Gastrocnemius medialis (tissue), 4 donors: ENCODE measurements at places on chromosomes 11 and 22.

DNA sequence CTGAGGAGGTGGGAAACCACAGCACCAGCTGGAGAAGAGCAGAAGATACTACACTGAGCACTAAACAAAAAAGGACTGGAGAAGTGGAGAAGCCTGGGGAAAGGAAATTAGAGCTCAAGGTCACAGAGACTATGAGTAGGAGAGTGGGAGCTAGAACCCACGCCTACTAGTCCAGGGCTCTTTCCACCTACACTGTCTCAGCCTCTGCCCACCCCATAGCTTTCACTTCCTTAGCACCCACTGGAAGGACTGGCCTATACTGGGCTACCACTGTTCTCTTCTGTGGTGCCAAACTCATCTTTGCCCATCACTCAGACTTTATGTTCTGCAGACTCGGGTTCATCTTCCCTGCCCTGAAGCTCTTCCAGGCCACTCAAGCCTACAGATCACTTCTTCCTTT, 94.3 kb upstream of the PHOX2A start:
- no peak for DNase-seq

DNA sequence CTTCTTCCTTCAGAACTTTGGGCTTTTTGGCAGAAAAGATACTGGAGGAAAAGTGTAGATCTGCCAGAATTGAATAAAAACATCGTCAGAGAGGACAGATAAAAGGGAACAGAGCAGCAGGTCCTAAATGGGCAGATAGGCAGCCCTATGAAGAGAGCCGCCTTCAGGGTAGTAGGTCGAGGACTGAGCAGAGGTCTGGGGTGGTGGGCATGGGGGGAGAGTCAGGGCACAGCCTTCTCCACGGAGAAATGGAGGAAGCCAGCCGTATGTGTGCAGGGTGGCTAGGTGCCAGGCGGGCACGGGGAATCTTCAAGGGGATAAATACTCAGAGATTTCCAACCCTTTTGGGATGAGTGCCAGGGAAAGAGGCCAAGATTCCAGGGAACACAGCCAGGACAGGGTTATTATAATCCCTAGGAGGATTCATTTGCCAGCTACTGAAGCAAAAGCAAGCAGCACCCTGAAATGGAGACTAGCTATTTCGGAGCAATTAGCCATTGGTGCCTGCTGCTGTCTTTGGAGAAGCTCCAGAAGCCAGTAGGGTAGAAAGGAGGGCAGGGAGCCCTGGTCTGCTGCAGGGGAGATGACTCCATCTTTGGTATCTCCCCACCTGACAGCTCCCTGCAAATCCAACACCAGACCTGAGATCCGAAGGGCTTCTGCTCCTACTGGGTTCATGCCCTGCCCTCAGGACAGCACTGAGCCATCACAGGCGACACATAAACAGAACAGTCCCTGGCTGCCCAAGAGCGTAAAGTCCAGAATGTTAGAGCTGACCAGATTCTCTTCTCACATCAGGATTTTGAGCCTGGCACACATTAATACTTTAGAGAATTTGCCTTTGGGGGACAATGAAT, 174.5 kb upstream of the NTM start:
- DNase-seq = no peak

- DNase-seq = no peak
These were observed 21.7 kb downstream of the KIAA0930 start for GRCh38 chr22:45218976-45219375.

- DNase-seq = no peak
These were observed 7.2 kb downstream of the MICAL2 start for GRCh38 chr11:12117611-12118010.

DNA sequence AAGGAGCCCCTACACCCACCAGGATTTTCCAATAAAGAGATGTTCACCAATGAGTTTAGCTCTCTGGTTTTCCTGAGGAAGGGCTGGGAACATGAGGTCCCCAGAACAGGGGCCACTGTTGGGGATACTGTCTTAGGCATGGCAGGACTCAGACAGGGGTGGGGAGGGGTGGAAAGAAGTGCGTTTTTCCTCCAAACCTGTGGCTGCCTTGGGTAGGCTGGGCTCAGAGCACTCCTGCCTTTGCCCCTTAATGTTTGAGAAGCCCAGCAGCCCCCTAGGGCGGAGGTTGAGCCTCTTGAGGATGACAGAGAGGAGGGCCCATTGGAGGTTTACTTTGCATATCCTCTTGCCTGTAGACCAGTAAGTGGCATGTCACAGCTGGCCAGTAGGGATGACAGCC, 10.6 kb downstream of the MTFP1 start:
- DNase-seq = no peak

- no peak for DNase-seq
These were observed 64.2 kb downstream of the HIPK3 start for GRCh38 chr11:33321422-33321821.

- DNase-seq = no peak
These were observed 188.4 kb downstream of the SOX6 start for GRCh38 chr11:16167706-16168487.

- DNase-seq = peak; percentile 41
These were observed 4.7 kb downstream of the FEN1 start for GRCh38 chr11:61797263-61797944.

- DNase-seq = no peak
These were observed 118.1 kb downstream of the MPPED1 start for GRCh38 chr22:43529934-43530333.
